ENCODE measurements at places on chromosomes 3 and 15. TPM values are rescaled to one million over a fixed set of nuclear protein-coding genes. Genes with fewer than 3 reads are reported as not detected.

- no peak for DNase-seq
These were observed 1.7 kb upstream of the LMLN start for GRCh38 chr3:197958346-197958745.

- no peak for DNase-seq
These were observed 354.7 kb downstream of the MCTP2 start for GRCh38 chr15:94586099-94586498.

DNA sequence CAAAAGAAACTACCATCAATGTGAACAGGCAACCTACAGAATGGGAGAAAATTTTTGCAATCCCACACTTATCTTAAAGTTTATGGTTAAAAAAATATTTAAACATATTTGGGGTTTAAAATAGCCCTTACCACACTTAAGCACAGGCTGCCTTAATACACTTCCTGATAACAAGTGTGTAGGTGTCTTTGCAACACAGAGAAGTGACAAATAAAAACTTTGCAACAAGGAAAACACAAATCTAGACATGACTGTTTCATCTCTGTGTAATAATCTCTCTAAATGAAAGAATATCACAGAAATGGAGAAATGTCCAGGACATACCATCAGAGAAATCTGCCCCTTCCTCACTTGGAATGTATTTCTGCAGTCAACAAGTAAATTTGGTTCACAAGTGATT, 464.1 kb upstream of the ARHGEF26 start:
- no peak for DNase-seq

DNA sequence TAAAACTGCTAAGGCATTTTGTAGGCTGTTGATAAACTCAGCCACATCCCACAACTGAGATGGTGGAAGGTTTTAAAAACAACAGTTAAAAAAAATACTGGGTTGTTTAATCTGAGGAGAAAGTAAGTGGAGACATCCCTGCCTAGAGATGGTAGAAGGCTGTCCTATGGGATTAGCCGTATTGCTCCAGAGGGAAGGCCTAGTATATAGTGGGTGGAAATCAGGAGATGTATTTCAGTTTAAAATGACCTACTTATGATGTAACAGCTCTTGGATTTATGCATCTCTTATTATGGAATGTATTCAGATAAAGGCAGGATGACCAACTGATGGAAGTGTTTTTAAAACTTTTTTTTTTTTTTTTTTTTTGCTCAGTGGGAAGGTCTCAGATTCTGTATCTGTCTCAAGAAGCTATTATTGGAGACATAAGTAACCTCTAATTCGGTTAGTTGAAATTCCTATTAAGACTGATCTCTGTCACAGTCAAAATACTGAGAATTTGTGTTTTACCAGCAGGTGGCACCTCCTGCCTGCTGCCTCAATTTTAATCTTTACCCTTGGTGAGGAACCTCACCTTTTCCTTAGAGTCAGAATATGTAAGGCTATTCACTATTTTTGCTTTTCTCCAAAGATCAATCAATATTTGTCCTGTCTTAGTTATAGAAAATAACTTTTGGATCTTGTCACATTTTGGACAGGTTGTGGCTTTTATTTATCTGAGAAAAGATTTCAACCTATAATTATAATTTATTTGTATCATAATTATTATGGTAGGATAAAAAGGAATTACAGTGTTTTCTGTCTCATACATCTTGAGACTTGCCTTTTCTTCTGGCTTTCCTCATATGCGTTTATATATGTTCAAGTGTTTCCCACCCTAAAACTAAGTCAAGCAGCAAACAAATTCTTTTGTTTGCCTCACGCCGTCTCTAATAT, 63.0 kb downstream of the VPS8 start:
- no peak for DNase-seq

CTXND1 gene
- 0.94 TPM for total RNA-seq

- DNase-seq: no peak
These were observed 54.6 kb upstream of the GALNT15 start for GRCh38 chr3:16119887-16120286.

GRCh38 chr15:93290618-93290946, 201.6 kb upstream of the RGMA start:
- no peak for DNase-seq

DNA sequence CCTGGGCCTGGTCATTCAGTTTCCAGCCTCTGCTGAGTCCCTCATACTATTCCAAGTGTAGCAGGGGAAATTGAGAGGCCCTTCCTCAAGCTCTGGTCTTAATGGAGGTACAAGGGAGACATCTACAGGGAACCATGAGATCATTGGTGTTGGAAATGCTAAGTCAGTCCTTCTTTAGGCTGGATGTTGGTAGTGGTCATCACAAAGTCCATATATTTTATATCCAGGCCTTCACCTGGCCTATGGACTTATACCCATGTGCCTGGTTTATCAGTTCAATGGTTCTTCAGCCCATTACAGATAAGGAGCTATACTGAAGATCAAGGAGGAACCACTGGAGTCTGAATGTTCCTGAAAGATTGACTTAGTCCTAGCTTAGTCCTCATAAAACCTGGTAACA, 135.0 kb downstream of the STAG1 start:
- DNase-seq: no peak

GRCh38 chr3:141845407-141846049, 30.9 kb upstream of the ATP1B3 start:
- DNase-seq: no peak

DNA sequence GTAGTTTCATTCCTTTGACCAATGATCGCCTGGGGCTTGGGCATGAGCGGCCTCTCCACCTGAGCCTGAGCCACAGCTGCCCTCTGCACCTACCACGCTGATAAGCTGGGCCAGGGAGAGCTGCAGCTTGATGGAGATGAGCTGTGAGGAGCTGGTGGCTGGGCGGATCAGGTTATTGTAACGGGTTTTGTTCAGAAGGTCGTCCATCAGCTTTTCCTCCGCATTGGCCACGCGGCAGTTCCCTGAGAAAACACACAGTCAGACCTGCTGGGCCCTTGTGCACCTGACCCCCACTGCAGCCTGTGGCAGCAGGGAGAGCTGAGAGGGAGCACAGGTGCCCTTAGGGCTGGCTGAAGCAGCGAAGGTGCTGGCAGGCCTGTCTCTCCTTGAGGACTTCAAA, 5.7 kb downstream of the CHRNB4 start:
- DNase-seq: no peak

ZNF80 gene
- total RNA-seq: not detected

EXD1 gene
- not detected for total RNA-seq

GRCh38 chr15:60616147-60616546, 137.2 kb upstream of the ICE2 start:
- no peak for DNase-seq

DNA sequence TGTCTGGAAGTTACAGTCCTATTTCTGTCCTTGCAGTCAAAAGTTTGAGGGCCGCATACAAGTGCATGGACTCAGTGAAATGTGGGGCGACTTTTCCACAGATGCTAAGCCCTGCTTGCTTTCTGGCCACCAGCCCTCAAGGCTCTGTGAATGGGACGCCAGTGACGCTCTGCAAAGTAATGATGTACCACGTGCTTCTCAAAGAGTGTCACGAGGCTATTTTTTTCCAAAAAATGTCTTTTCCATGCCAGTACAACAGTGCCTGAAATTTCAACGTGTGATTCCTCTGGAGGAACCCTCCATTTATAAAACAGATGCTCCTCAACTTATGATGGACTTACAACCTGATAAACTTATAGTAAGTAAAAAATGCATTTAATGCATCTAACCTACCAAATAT, 281.8 kb upstream of the CRBN start:
- DNase-seq: no peak

- DNase-seq: peak; percentile 80
These were observed 451 bp downstream of the CHCHD4 start for GRCh38 chr3:14124223-14124614.

- no peak for DNase-seq
These were observed 63.9 kb downstream of the XXYLT1 start for GRCh38 chr3:195207056-195207455.

SOX2 gene
- 0.32 TPM for total RNA-seq

DNA sequence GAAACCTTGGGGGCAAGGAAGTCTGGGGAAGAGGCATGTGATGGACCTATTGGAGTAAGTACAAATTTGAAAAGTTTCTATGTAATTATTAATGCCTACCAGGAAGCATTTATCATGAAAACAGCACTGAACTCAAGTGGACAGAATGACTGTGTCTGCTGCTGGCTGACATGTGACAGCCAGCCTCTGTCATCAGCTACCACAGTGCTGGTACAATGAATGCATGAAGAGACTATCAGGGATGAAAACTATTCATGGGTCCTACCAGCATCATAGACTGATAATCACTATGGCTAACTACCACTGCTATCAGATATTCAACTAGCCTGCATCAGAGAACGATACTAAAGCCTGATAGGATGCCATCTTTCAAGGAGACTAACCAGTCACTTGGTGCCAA, 193.5 kb downstream of the RAP2B start:
- DNase-seq: no peak

GRCh38 chr3:73021301-73021835, 24.8 kb downstream of the PPP4R2 start:
- DNase-seq: no peak

- DNase-seq: no peak
These were observed 64.3 kb downstream of the LEO1 start for GRCh38 chr15:51907136-51907862.

CYP8B1 gene
- not detected for total RNA-seq

C15orf40 gene
- total RNA-seq: 11.2 TPM

GRCh38 chr3:115401851-115402501, 221.3 kb upstream of the GAP43 start:
- no peak for DNase-seq

GRCh38 chr3:144915202-144915601, 943.6 kb downstream of the DIPK2A start:
- DNase-seq: no peak

DNA sequence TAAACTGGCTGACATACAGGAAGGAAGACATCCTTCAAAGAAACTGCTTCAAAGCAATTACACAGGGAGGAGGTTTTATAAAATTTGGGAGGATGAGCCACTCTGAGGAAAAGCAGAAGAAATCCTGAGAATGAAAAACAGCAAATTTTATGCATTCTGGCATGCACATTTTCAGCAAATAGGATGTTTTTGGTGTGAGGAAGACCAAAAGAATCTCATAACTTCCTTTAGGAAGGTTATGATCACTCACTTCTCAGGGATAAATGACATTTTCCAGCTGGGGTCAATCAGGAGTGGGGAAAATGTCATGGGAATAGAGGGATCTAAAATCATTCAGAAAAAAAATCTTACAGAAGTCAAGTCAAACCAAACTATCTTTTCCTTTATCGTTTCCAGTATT, 371.7 kb upstream of the CNTN6 start:
- no peak for DNase-seq

DNA sequence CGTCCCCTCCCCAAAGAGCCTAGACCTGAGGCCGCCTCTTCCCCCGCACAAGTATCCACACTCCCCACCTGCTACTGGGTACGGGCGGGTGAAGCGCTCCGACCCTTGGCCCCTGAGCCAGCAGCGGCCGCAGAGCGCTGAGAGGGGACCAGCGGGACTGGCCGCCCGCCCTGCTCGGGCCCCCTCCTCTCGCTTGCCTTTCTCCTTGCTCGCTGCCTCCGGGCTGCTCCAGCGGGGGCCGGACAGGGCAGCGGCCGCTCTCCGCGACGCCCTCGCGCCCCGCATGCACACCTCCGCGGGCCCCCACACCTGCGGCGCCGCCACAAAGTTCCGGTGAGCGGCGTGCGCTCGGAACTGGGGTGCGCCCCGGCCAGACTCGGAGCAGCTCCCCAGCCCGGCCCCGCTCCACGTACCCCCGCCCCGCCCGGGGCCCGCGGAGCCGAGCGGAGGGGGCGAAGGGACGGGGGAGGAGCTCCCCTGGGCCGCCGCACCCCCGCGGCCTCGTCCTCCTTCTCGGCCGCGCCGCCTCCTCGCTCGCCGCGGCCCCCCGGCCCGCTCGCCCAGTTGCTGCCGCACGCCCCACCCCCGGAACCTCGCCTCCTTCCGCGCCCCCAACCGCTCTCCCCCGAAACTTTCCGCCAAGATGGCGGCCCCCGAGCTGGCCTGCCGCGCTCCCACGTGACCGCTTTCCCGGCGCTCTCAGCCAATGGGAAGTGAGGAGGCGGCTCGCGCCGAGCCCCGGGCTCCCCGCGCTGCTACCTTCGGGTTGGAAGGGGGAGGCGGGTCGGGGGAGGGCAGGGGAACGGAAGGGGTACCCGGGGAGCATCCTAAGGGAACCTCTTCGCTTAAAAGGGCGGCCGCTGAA, 704 bp downstream of the DLG1 start:
- DNase-seq: peak; percentile 94

DNA sequence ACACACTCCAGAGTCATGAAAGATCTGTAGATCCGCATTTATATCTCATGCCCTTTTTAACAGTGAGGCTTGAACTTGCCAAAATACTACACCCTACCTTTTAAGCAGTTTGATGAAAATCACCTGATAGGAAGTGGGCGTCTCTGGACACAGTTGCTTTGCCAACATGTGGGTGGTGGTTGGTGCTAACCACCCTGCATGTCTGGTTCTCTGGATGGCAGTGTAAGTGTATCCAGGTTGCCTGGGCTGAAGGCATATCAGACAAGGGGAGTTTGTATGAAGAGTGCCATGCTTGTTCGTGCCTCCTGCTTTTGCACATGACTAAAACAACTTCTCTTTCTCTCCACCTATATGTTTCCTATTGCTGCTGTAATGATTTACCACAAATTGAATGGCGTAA, 159.6 kb downstream of the GHSR start:
- no peak for DNase-seq

LCTL gene
- not detected for total RNA-seq

DNA sequence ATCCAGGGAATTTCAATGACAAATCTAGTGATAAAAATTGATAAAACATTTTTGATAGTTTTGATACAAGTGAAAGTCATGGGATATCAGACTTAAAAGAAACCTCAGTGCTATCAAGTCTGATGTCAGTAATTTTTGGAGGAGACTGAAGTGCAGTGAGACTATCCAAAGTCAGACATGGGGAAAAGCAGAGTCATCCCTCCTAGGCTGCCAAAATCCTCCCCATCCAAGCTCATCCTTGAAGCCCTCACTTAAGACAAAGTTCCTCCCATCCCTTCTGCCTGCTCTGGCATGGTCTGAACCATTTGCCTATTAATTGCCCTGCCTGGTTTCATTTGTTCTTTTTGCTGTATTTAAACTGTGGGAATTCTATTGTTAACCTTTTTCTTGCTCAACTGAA, 456.9 kb upstream of the UBE2E2 start:
- no peak for DNase-seq

ESYT3 gene
- 0.65 TPM for total RNA-seq

DNA sequence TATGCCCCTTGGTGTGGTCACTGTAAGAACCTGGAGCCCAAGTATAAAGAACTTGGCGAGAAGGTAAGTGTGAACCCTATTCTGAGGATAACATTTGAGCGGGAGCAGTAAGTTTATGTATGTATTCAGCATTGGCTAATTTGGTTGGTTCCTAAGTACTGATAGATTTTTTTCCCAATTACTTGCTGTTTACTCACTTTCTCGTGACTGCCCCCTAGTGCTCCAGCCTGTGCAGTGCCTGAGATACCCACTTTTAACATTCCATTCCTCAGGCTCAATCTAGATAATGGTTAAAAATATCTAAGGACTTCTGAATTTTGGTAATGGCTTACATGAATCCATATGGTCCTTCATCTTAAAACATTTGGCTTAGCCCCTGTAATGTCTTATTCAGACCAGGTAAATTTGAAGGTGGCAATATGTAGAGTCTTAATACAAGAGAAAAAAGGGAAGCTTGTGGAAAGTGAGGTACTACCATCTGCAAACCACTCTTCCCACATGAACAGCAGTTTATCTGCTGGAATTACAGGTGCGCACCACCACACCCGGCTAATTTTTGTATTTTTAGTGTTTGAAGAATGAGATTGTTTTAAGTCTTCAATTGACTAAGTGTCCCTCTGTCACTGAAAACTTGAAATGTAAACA, 7.1 kb downstream of the ELL3 start:
- peak; percentile 70 for DNase-seq

ITIH1 gene
- not detected for total RNA-seq

- no peak for DNase-seq
These were observed 8.7 kb downstream of the GAP43 start for GRCh38 chr3:115632026-115632425.

CIAO2A gene
- 57.9 TPM for total RNA-seq
